ENCODE measurements at places on chromosomes 1 and 21. TPM values are rescaled to one million over a fixed set of nuclear protein-coding genes. Genes with fewer than 3 reads are reported as not detected.

ACOT11 gene
- total RNA-seq = 1.0 TPM

TSSK3 gene
- total RNA-seq = 0.51 TPM

HSD11B1 gene
- total RNA-seq = not detected

AMY1C gene
- total RNA-seq = not detected

EPHA10 gene
- not detected for total RNA-seq

FAM131C gene
- total RNA-seq = 4.1 TPM

GRCh38 chr21:38807441-38807871, 1.7 kb downstream of the ETS2 start:
- H3K27ac ChIP-seq = no peak overlapping the region
- H3K27me3 ChIP-seq = no peaks in the 10 kb centered on the region
- H3K36me3 ChIP-seq = peaks cover 20% of the 10 kb centered on the region
- H3K4me3 ChIP-seq = peak overlapping the region; percentile 87

DNA sequence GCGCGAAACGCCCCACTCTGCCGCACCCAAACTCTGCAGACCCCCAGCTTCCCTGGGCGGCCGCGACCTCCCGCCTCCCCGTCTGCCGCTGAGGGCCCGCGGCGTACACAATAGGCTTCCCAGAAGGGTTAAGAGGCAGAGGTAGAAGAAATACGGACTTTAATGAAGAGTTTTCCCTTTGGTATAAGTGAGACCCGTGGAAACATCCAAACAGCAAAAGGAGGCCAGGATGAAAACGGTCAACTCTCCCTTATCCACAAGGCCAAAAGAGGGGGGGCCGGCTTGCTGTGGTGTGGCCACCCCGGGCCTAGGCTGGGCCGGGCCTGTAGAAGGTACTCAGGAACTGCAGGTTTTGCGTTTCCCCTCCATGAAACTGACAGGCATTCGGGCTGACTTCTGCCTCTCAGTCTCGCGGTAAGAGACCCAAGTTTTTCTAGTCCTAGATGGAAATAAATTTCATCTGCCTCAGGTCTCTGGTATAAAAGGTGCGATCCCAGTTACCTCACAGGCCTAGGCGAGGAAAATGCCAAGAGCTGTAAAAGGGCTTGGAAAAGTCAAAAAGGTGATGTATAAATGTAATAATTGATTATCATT, 671 bp upstream of the PYGO2 start:
- H3K4me3 ChIP-seq = peak overlapping the region; percentile 90
- peaks cover 13% of the 10 kb centered on the region for H3K36me3 ChIP-seq
- H3K4me1 ChIP-seq = peaks cover 19% of the 10 kb centered on the region
- DNase-seq = no peak
- H3K27me3 ChIP-seq = no peaks in the 10 kb centered on the region
- H3K27ac ChIP-seq = peak overlapping the region; percentile 90

DNA sequence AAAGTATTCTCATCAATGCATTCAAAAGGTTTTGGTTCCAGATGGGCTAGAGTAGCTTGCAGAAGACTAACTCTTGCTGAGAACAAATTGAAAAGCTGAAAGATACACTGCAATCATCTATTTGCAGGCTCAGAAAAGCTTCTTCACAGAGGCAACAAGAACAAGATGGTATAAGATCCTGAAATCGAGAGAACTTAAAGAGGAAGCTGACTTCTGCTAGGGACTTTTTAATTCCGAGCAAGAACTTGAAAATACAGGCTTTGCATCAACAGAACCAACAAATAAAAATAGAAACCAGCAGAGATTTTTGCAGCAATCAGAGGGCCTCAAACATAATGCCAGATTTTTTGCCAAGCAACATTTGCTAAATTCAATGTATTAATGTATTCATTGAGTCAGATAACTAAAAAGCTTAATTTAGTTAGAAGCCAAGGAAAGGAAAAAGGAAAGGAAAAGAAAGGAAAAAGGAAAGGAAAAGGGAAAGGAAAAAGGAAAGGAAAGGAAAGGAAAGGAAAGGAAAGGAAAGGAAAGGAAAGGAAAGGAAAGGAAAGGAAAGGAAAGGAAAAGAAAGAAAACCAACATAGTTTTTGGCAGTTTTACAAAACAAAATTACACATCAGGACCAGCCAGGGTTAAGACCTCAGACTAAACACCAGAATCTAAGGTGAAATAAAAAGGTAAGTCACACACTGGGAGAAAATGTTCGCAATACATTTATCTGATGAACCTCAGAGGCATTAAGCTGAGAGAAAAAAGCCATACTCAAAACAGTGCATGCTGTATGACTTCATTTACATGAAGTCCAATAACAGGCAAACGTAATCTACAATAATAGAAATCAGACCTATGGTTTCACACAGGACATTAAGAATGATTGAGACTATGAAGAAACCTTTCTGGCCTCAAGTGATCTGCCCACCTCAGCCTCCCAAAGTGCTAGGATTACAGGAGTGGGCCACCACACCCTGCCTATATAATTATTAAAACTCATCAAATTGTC, 42.6 kb downstream of the FAF1 start:
- no peaks in the 10 kb centered on the region for H3K27me3 ChIP-seq
- no peak overlapping the region for H3K4me3 ChIP-seq
- DNase-seq = no peak
- peaks cover 3% of the 10 kb centered on the region for H3K4me1 ChIP-seq
- H3K36me3 ChIP-seq = peaks cover 19% of the 10 kb centered on the region

DNA sequence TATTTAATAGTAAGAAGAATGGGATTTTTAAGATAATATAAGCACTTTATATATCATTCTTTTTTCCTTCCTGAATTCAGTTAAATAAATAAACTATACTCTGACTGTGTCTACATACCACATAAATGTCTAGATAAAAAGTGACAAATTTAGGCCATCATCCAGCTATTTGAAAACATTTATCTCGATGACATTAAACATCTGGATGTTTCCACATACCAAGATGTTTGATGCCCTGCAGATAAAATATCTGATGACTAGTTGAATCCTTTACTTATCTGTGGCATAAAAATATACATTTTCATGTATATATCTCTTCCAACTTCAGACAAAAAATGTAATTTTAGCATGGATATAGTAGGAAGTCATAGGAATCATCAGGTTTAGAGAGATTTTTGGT, 348.3 kb downstream of the DPYD start:
- H3K4me3 ChIP-seq = no peak overlapping the region
- H3K27ac ChIP-seq = no peak overlapping the region
- H3K36me3 ChIP-seq = peaks cover 11% of the 10 kb centered on the region
- no peaks in the 10 kb centered on the region for H3K4me1 ChIP-seq
- no peaks in the 10 kb centered on the region for H3K27me3 ChIP-seq

GRCh38 chr1:222247811-222248310, 300.0 kb downstream of the HHIPL2 start:
- no peaks in the 10 kb centered on the region for H3K27me3 ChIP-seq
- no peak overlapping the region for H3K27ac ChIP-seq
- H3K36me3 ChIP-seq = no peaks in the 10 kb centered on the region
- no peaks in the 10 kb centered on the region for H3K4me1 ChIP-seq
- no peak for DNase-seq

- no peaks in the 10 kb centered on the region for H3K27me3 ChIP-seq
- H3K4me1 ChIP-seq = peaks cover 9% of the 10 kb centered on the region
- H3K4me3 ChIP-seq = no peak overlapping the region
- H3K36me3 ChIP-seq = no peaks in the 10 kb centered on the region
- no peak overlapping the region for H3K27ac ChIP-seq
Measured at GRCh38 chr1:29197590-29197924, 15.9 kb upstream of the SRSF4 start.

GRCh38 chr1:117576236-117576635, 29.6 kb upstream of the TENT5C start:
- no peak for DNase-seq
- no peaks in the 10 kb centered on the region for H3K36me3 ChIP-seq
- peak overlapping the region; percentile 26 for H3K27ac ChIP-seq

GRCh38 chr21:46617267-46618051, 12.6 kb upstream of the S100B start:
- no peak overlapping the region for H3K27ac ChIP-seq
- H3K4me1 ChIP-seq = peaks cover 20% of the 10 kb centered on the region
- no peaks in the 10 kb centered on the region for H3K27me3 ChIP-seq
- no peak for DNase-seq

DNA sequence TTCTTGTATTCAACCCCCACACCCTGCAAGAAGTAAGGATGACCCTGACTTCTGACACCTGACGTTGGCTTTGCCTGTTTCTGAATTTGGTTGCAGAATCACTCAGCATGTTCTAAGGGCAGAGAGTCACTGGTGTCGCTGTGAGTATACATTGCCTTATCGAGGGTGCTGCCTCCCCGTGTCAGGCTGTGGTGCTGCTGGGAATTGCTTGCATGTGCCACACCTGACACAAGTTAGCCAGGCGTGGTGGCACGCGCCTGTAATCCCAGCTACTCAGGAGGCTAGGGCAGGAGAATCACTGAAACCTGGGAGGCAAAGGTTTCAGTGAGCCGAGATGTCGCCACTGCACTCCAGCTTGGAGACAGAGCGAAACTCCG, 45.9 kb downstream of the WDR4 start:
- H3K36me3 ChIP-seq = peaks cover 3% of the 10 kb centered on the region
- H3K4me3 ChIP-seq = peak overlapping the region; percentile 62
- peak overlapping the region; percentile 48 for H3K27ac ChIP-seq
- DNase-seq = peak; percentile 59
- peaks cover 31% of the 10 kb centered on the region for H3K4me1 ChIP-seq

DNA sequence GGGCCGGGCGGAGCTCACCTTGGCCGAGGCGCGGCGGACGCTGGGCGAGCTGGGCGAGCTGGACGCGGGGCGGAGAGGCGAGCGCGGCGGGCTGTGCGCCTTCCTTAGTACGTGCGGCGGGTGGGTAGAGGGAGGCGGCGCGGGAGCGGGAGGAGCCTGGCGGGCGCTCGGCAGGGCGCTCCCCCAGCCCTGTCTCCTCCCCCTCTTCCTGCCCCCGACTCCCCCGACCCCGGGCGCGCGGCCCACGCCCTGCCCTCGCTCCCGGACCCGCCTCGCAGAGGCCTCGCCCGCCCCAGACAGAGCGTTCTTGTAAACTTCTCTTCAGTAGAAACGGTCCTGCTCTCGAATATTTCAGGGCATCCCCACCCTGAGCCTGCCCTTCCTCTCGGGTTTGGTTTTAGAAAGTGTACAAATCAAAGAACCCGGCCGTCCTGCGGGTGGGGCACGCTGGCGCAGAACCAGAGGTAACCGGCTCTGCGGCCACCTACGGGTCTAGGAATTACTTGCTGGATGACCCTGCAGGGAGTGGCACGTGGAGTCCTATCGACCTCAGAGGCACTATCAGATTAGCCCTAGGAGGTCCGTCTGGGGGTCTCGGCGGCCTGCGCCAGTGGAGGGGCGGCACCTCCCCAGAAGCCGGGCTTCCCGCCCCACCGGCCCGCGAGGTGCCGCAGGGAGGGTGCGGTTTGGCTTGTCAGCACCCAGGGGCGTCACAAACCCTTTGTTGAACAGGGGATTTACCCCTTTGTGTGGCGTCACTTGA, at the start of gene S100A10:
TSS of gene S100A10 (minus strand) at position 126 of the 763 bp plus-strand sequence. CDS start 7,629 bp downstream, outside the sequence.
- peaks cover 14% of the 10 kb centered on the region for H3K27me3 ChIP-seq
- peak within 1 kb of the TSS; percentile 99 for H3K4me3 ChIP-seq
- peaks cover 23% of the 10 kb centered on the region for H3K36me3 ChIP-seq

- no peak overlapping the region for H3K4me3 ChIP-seq
- peaks cover 6% of the 10 kb centered on the region for H3K4me1 ChIP-seq
- H3K36me3 ChIP-seq = no peaks in the 10 kb centered on the region
- peaks cover 44% of the 10 kb centered on the region for H3K27me3 ChIP-seq
- no peak overlapping the region for H3K27ac ChIP-seq
- DNase-seq = no peak
Measured at GRCh38 chr1:245160741-245161400, 6.1 kb downstream of the KIF26B start.

GRCh38 chr1:244047621-244048255, 3.3 kb upstream of the ZBTB18 start:
- peaks cover 32% of the 10 kb centered on the region for H3K4me1 ChIP-seq
- H3K27me3 ChIP-seq = peaks cover 3% of the 10 kb centered on the region
- H3K36me3 ChIP-seq = peaks cover 2% of the 10 kb centered on the region
- DNase-seq = peak; percentile 90
- H3K4me3 ChIP-seq = peak overlapping the region; percentile 94
